Stimulated activated CD8-positive, alpha-beta memory T cell treated with anti-CD3 and anti-CD28 coated beads, Interleukin-15, amount 100 ng/mL, for 1 hour (primary cell): ENCODE measurements at places on chromosomes 11 and 22.

- no peak for DNase-seq
Measured at GRCh38 chr11:31355131-31355530, 14.4 kb downstream of the DCDC1 start.

- peak; percentile 22 for DNase-seq
Measured at GRCh38 chr11:22624742-22625447, 728 bp downstream of the FANCF start.

- no peak for DNase-seq
Measured at GRCh38 chr11:117839936-117840813, 15.6 kb upstream of the FXYD2 start.

DNA sequence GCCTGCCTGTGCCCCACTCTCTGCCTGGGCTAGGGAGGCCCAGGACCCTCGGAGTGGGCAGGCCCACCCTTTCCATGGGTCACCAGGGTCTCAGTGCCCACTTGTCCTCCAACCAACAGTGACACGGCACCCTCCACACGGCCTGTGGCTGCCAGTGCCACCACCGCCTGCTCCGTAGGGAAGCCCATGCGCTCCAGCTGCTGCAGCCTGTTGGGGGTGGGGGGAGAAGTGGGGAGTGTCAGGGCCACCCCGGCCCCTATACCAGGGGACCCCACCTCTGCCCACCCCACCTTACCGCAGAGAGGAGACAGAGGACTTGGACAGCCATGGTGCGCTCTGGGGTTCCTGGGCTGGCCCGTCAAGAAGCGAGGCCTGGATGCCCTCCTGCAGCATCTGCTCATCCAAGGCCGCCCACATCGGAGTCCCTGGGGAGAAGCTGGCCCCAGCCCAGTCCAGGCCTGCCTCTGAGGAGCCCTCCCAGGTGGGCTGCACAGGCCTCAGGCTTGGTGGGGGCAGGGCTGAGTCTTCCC lies 7.7 kb downstream of the RHBDD3 start:
- no peak for DNase-seq

DNA sequence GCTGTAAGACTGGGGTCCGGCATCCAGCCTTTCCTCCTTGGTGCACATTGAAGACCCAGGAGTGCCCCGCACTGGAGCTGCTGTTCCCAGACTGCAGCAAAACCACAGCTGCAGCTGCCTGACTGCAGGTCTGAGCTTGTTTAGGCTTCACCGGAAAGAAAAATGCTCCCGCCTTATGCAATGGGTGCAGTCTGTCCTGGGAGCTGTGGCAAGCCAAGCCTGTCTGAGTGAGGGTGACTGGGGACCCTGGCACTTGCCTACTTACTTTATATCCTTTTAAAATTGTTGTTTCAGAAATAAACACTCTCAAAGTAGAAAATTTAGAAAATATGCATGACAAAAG lies 23.3 kb upstream of the CD44 start:
- DNase-seq: no peak

GRCh38 chr11:75337195-75337654 lies 14.2 kb downstream of the ARRB1 start:
- DNase-seq: no peak

DNA sequence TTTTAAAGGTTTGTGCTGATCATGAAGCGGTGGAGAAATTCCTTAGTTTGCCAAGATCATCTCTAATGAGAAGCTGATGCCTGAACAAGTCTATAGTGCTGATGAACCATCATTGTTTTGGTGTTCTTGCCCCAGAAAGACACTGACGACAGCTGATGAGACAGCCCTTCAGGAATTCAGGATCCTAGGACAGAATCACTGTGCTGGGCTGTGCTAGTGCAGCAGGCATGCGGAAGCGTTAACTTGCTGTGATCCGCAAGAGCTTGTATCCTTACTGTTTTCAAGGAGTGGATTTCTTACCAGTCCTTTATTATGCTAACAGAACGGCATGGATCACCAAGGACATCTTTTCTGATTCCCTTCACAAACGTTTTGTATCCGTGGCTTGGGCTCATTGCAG lies 104.1 kb downstream of the TBC1D22A start:
- DNase-seq: no peak

DNA sequence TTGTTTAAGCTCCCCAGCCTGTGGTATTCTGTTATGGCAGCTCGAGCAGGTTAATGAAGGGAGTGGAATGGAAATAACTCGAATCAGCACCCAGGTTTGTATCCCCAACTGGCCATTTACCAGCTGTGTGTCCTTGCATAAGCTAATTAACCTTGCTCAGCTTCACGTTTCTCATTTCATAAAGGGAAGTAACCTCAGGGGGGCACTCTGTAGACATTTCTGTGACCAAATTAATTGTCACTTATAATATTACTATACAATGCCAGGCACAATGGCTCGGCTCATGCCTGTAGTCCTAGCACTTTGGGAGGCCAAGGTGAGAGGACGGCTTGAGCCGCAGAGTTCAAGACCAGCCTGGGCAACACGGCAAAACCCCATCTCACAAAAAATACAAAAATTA lies 13.8 kb downstream of the ADA2 start:
- no peak for DNase-seq

- no peak for DNase-seq
Measured at GRCh38 chr11:113192121-113192925, 122.1 kb upstream of the TTC12 start.

- no peak for DNase-seq
Measured at GRCh38 chr11:95218149-95218548, 12.9 kb downstream of the SESN3 start.

DNA sequence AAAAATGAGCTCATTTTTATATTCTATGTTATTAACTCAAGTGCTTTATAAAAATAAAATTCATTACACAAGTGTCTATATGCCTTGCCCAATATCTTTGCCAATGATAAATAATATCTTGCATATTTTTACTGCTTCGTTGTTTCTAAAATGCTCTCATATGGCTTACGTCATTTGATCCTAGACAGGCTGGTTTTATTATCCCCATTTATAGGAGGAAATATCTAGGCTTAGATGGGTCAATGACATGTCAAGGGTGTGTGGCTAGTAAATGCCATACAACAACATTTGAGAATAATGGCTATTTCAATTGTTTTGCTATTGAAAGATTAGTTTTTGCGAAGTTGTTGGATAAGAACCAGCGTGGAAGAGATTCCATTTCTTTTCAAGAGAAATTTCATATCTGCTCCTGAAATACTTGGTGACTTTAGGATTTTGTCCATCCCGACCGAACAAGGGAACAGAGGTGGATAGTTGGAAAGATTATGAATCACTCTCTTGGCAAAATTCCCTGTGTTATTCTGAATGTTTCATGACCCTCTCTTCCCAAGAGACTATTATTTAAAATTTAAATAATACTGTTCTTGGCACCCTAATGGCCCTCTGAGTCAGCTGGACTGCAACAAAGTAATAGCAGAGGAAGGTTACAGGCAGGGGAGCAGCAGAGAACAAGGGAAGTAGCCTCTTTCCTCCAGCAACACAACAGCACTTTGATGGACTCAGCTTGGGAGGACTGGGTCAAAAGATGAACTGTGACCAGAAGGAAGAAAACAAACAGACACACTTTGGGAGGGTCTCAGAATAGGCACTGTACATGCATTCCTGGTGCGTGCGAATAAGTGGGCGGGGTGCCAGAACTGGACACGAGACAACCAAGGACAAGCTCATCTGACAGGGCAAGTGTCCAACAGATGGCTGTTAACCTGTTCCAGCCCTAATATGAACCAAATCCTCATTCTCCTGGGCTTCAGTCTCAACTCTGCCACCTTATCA lies 94.5 kb downstream of the ME3 start:
- no peak for DNase-seq

DNA sequence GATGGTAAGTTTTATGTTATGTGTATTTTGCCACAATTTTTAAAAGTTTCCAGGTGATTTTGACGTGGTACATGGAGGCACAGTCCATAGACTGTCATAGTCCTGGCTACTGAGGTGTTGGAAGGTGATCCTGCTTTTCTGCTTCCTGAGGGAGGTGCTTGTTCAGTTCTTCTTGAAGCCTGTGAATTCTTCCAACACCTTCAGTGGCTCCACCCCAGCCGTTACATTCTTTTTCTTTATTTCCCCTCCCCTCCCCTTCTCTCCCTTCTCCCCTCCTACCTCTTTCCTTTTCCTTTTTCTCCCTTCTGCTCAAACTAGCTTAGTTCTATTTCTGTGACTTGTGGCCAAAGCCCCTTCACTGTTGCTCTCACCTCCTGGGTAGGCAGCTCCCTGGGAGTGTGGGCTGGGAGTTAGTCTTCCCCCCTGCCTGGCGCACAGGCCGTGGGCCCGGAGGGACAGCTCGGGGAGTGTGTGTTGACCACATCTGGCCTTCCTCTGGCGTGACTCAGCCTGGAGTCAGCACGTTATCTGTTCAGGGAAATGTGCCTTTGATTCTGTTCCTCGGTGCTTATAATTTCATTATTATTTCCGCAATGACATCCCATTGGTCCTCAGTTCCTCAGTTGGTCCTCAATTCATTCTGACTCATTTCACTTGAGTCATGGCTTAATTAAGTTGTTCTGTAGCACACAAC lies 566.2 kb downstream of the TBC1D22A start:
- DNase-seq: no peak

GRCh38 chr11:72653649-72654048 lies 20.6 kb downstream of the PDE2A start:
- DNase-seq: no peak

GRCh38 chr11:7291100-7291829 lies 39.6 kb downstream of the SYT9 start:
- no peak for DNase-seq

DNA sequence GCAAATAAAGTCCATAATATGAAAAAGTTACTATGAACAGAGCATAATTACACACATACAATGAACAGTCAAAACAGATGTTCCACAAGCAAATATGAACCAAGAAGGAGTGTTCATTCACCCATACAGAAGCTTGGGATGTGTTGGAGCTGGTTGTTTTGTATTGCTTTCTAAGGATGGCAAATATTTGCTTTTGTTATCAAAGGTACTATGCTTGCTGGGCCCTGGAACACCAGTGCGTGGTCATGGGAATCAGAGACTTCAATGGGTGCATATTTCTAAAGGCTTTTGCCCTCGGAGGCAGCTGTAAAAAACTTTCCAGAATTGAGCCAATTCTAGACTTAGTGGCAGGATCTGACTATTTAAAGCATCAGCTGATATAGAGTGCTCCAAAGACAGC lies 85.1 kb downstream of the BARX2 start:
- DNase-seq: no peak

GRCh38 chr22:29842172-29842571 lies 4.1 kb upstream of the ASCC2 start:
- DNase-seq: no peak

GRCh38 chr11:10778217-10778970 lies 27.3 kb downstream of the CTR9 start:
- DNase-seq: no peak

- no peak for DNase-seq
Measured at GRCh38 chr11:71947498-71947897, 18.7 kb downstream of the RNF121 start.

GRCh38 chr11:109037856-109038780 lies 373.2 kb downstream of the DDX10 start:
- no peak for DNase-seq

DNA sequence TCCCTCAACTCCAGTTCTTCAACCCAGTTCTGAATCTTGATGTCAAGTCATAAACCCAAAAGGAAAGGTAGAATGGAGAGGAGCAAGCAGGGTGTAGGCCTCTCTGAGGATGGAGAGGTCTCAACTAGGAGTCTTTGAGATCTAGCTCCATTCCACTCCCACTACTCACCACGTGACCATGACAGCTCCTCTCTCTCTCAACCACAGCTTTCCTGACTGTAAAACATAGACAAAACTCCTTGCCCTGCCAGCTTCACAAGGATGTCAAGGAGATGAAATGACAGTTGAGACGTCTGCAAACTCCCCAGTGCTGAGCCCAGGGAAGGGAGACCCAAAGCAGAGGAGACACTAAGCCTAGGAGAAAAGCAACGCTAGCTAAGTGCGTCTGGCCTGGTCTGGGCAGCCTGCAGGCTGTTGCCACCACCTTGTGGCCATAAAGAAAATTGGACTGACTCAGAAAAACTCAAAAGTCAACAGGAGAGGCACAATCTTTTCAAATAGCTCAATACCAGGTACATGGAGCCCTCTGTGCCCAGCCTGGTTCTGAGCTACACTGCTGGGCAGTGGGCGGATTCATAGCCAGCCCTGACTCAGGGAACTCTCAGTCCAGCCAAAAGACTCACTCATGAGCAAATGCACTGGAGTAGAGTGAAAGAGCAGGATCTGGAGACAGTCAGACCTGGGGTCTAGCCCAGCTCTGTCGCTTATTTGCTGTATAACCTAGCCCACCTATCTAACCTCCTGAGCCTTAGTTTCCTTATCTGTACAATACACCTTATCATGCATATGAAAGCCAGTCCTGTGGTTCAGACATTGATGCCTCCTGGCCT lies 3.4 kb downstream of the CLPB start:
- no peak for DNase-seq

GRCh38 chr11:34104680-34105078 lies 750 bp upstream of the NAT10 start:
- DNase-seq: no peak

- DNase-seq: no peak
Measured at GRCh38 chr22:27412866-27413445, 388.6 kb downstream of the MN1 start.

- no peak for DNase-seq
Measured at GRCh38 chr11:19524171-19524671, 188.4 kb upstream of the NAV2 start.

DNA sequence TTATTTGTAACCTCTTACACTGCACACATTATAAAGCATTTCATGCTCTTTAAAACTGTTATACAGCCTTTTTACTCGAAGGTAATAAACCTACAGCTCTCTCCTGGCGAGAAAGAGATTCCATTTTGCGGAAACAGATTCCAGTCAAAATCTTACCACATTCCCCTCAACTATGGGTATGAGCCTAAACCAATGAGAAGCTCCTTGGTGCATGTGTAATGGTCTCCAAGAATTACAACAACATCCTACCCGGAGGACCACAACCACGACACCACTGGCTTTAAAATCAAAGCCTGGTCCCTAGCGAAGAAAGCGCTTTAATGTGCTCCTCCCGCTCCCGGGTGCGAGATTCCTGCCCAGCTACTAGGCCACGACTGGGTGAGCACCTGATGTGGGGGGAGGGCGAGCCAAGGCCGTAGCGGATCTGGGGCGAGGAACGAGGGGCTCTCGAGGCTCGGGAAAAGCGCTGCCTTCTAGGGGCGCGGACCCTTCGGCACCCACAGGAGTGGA lies 821 bp downstream of the CELF1 start:
- DNase-seq: no peak

GRCh38 chr11:96341211-96342013 lies 1.6 kb downstream of the MAML2 start:
- no peak for DNase-seq

- no peak for DNase-seq
Measured at GRCh38 chr22:31244046-31244942, 32.2 kb downstream of the LIMK2 start.
